ENCODE measurements at places on chromosomes 7 and 10. TPM values are rescaled to one million over a fixed set of nuclear protein-coding genes. Genes with fewer than 3 reads are reported as not detected.

The HIP1 gene
- total RNA-seq: 6.2 TPM

The MKX gene
- total RNA-seq: 0.06 TPM

The CALCR gene
- total RNA-seq: not detected

The SPDYE9 gene
- total RNA-seq: not detected

The STAG3 gene
- 2.0 TPM for total RNA-seq

The NEBL gene
- total RNA-seq: 17.9 TPM

DNA sequence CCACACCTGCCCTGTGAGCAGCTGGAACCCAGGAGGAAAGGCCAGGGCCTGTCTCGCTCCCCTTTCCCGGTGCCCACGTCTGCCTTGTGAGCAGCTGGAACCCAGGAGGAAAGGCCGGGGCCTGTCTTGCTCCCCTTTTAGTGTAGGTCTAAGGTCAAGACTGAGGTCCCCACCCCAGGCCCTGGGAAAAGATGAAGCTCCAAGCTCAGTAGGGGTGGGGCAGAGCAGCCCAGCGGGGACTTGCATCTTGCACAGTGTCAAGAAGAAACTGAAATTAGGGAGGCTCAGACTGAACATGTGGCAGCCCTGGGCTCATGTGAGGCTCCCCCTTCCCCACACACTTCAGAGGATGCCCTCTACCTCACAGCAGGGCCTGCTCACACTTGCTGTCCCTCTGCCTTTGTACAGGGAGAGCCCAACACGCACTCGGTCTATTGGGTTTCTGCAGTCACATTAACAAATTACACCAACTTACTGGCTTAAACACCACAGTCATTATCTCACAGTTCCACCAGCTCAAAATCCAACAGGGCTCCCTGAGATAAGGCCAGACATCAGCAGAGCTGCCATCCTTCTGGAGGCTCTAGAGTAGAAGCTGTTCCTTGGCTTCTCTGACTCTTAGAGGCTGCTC, 12.4 kb downstream of the POLL start:
- DNase-seq: no peak

- no peak for DNase-seq
Observed at GRCh38 chr10:128440513-128441160, 314.4 kb upstream of the MKI67 start.

- DNase-seq: no peak
Observed at GRCh38 chr7:155885167-155886155, 73.2 kb upstream of the SHH start.

GRCh38 chr7:32275216-32276009, 205.2 kb upstream of the PDE1C start:
- no peak for DNase-seq

- no peak for DNase-seq
Observed at GRCh38 chr7:133602291-133602690, 349.4 kb downstream of the EXOC4 start.

- no peak for DNase-seq
Observed at GRCh38 chr7:88540012-88540411, 219.5 kb upstream of the ZNF804B start.

DNA sequence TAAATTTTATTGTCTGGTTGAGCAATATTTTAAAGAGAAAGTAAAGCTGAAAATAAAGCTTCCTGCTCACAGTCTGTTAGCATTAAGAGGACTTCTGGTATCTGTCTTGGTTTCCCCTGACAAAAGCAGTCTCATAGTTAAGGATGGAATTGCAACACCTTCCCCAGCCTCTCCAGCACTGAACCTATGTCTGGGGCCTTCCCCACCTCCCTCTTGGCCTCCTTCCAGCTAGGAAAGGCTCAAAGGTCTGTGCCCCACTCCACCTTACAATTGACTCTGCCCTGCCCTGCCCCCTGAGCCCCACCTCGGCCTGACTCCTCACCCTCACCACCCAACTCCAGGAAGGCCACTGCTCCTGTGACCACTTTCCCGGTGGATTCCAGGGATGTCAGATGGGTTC, 33.2 kb downstream of the COL17A1 start:
- DNase-seq: peak; percentile 83

DNA sequence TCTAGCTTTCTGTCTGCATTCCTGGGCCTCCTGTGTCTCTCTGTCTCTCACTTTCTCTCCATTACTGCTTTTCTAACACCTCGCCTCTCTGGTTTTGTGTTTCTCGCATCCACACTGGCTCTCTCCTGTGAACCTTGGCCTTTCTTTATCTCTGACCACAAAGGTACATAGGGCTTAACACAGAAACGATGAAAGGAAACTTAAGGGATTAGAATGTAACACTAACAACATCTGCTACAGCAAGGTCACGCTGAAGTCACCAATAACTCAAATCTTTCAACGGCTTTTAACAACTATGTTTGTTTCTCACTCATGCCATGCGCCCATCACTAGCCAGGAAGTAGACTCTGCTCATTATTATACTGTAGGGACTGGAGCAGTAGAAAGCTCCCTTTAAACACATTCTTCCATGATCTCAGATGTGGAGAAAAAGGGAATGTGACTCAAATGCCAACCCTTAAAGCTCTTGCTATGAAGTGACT, 9.3 kb upstream of the OR6V1 start:
- DNase-seq: no peak

DNA sequence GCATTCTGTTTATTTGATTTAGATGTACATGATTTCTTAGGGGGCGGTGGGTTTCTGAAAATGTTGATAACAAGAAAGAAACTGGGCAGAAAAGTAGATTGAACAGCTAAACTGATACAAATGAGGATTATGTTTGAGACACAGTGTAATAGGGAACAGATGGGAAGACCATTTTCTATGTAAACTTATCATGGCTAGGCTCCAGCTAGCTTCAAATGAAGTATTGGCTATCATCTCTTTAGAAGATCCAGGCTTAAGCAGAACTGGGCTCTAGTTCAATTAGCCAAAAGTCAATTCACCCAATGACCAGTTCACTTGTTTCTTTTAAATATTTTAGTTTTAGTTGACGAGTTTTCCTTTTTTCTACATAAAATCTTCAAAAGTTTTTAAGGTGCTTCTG, 639.5 kb downstream of the ANKRD7 start:
- no peak for DNase-seq

GRCh38 chr10:5615316-5615715, 51.1 kb downstream of the ASB13 start:
- DNase-seq: no peak

DNA sequence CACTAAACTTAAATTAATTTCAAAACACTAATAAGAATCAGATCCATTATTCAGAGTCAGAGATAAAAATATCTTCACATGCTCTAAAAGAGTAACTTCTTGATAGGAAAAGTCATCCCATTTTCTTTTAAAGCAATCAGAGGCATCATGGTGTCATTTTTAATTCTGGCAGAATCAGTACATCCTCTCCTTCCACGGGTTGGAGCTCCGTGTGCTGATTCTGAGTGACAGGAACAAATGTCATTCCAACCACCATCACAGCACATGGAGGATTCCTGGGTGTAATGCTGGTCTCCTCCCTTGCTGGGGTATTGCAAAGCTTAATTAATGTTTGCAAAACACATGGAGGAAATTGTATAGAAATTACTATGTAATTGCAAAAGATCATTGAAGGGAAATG, 114.5 kb upstream of the IMMP2L start:
- no peak for DNase-seq

GRCh38 chr10:130968964-130969363, 342.6 kb downstream of the TCERG1L start:
- DNase-seq: no peak

DNA sequence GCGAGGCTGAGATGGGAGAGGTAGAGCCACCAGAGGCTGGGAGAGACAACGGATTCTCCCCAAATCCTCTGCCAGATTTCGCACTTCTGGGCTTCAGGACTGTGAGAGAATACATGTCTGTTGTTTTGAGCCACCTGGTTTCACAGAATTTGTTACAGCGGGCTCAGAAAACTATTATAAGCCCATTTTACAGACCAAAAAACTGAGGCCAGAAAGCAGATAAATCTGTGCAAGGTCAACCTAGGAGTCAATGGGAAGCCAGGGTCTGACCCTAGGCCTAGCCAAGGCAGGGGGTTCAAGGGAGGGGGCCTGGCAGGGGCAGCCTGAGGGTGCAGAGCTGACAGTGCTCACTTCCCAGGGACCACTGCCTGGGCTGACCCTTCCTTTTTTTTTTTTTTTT, 8.7 kb downstream of the MYL10 start:
- DNase-seq: no peak

- DNase-seq: no peak
Observed at GRCh38 chr7:85669225-85669624, 482.4 kb upstream of the SEMA3D start.

DNA sequence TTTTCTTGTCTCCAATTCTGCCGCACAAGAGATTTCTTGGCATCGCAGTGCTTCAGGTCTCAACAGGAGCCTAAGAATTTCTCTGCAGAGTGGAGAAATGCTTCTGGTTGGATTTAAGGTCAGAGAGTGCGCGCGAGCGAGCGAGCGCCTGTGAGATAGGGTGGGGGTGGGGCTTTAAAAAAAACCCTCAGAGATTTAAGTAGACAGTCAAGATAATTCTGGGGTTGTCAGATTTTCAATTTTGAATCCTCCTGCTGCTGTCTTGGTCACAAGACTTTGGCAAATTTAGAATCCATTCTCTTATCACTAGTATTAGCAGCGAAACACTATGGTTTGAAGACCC, 49.7 kb downstream of the CPEB3 start:
- peak; percentile 48 for DNase-seq

GRCh38 chr10:86305521-86305920, 61.1 kb downstream of the GRID1 start:
- no peak for DNase-seq

GRCh38 chr10:12484002-12484918, 134.9 kb downstream of the CAMK1D start:
- DNase-seq: peak; percentile 79

DNA sequence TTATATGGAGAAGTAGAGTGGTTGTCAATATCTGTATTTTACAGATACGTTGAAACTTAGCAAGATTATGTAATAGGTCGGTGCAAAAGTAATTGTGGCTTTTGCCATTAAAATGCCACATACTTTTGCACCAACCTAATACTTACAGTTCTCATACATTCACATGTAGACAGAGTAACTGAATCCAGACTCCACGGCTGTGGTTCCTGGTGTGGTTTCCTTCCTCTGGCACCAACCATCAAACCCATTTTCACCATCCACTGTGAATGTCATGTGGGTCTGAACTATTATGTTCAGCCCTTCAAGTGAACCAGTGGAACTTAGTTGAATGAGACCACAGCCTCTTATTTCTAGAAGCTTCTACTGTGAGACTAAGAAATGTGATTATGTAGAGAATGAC, 31.5 kb upstream of the SLIT1 start:
- no peak for DNase-seq

DNA sequence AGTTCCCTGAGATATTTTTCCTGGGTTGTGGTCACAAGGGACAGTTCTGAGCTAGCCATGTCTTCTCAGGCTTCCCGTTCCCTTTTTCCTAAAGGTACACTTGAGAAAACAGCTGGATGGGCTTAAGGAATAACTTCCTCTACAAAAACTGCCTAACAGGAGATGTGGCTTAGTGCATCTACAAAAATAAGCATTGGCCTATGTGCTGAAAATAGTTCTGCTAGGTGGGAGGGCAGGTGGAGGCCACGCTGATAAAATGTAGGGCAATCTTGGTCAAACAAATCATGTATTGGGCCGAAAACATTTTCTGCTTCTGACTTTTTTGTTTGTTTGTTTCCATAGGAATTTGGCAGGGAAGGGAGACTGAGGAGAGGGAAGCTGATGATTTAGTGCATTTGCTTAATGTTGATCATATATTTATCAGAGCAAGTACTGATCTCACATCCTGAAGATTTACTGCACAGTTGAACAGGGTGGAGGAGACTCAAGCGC, 409.4 kb upstream of the FZD8 start:
- DNase-seq: no peak

GRCh38 chr7:32048970-32049491, 21.2 kb downstream of the PDE1C start:
- no peak for DNase-seq

DNA sequence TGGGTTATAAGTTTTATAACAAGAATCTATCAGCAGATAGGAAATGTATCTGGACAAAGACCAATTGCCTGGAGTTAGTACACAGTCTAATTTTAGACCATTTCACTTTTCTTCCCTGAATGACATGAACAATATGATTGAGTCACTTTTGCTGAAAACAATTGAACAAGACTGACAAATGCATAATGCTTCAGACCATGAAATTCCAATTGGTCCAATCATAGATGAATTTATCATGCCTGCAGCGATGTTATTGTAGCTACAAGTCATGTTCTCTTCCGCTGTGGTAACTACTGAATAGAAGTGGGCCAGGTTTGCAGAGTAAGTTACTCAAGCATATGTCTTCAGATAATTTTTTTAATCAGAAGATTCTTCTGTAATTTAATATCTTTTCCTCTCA, 73.4 kb downstream of the VSTM2A start:
- DNase-seq: no peak

GRCh38 chr10:111142092-111142768, 65.4 kb downstream of the ADRA2A start:
- DNase-seq: no peak

DNA sequence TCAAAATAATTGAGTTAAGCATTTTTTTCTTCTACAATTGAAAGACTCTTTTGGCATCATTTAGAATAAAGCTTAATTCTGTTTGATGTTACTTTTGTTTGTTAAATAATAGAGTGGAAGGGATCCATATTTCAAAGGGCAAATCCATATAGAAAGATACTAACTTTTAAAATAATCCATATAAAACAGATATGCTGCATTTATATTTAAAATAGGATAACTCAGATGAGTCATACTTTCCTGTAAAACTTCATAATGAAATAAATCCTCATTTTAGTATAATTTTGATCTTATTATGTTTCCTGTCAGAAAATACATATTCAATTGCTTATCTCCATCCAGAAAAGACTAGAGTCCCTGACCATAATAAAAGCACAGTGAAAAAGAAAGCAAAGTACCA, 323.6 kb downstream of the PCLO start:
- DNase-seq: no peak

DNA sequence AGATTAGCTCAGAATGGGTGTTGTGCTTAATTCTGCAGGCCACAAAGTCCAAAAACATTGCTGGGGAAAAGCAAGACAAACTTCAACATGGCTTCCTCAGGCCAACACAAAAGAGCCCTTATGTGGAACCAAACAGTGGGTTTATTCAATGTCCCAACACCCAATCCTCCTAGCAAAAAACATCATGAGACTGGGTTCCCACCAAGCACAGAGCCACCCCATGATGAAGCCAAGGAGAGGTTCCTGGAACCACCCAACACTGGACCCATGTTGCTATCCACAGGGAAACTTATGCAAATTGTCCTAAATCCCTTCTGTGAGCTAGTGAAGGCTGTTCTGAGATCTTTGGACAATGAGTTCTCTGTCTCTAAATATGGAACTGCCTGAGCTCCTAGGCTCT, 24.0 kb downstream of the SLC25A13 start:
- no peak for DNase-seq

Measured in left colon (tissue), 2 donors.